Left lung (tissue), 14 donors: ENCODE measurements at places on chromosomes 13 and 19. TPM values are rescaled to one million over a fixed set of nuclear protein-coding genes. Genes with fewer than 3 reads are reported as not detected.
A peak's percentile ranks its signal among the peaks of the same experiment; 100 is the strongest.

ZNF841 gene
- polyA plus RNA-seq: 30.8 TPM

DNA sequence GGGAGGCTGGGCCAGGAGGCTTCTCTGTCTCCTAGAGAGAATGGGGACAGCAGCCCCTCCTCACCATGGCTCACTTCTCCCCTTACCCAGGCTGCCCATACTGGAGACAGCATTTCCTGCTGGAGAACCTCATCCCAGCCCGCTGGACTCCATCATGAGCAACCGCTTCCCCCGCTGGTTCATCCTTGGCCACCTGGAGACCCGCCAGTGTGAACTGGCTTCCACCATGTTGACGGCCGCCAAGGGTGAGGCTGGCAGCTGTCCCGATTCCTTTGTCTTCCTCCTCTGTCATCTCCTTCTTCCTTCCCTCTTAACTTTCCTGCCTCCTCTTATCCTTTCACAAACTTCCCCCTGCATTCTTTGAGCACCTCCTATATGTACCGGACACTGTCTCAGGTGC lies 28.0 kb downstream of the ZSWIM4 start:
- no peak for DNase-seq
- H3K4me3 ChIP-seq: no peak overlapping the region
- no peaks in the 10 kb centered on the region for H3K4me1 ChIP-seq
- no peaks in the 10 kb centered on the region for H3K27me3 ChIP-seq
- no peak overlapping the region for H3K27ac ChIP-seq

DNA sequence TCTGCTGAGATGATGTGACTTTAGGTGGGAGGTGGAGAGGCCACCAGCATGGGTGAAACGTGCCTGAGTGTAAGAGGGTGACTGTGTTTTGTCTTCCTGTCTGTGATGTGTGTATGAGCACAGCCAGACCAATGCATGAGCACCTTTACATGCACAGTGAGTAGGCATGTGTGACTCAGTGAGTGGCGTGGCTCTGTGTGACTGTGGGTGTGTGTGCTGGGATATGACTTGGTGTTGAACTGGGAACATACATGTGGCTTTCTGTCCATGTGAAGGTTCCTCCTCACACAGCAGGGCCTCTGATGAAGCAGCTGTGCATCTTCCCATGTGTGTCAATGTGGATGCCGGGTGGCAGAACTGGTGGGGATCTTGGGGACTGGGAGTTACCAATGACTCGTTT lies 19.9 kb upstream of the LGALS13 start:
- no peak overlapping the region for H3K27ac ChIP-seq
- H3K27me3 ChIP-seq: peaks cover 3% of the 10 kb centered on the region
- no peaks in the 10 kb centered on the region for H3K36me3 ChIP-seq
- H3K4me1 ChIP-seq: no peaks in the 10 kb centered on the region
- DNase-seq: no peak
- no peak overlapping the region for H3K4me3 ChIP-seq

- H3K27ac ChIP-seq: no peak overlapping the region
- H3K36me3 ChIP-seq: no peaks in the 10 kb centered on the region
- no peaks in the 10 kb centered on the region for H3K27me3 ChIP-seq
- DNase-seq: no peak
- H3K4me3 ChIP-seq: no peak overlapping the region
These were observed 2.9 kb downstream of the FXYD5 start for GRCh38 chr19:35157431-35157830.

CGB5 gene
- polyA plus RNA-seq: not detected

- peaks cover 31% of the 10 kb centered on the region for H3K36me3 ChIP-seq
- DNase-seq: peak; percentile 100
- peaks cover 54% of the 10 kb centered on the region for H3K4me1 ChIP-seq
- peak within 1 kb of the TSS; percentile 99 for H3K27ac ChIP-seq
- H3K4me3 ChIP-seq: peak within 1 kb of the TSS; percentile 92
- H3K27me3 ChIP-seq: no peaks in the 10 kb centered on the region
These were observed at the start of gene INTS6 for GRCh38 chr13:51452361-51453206. TSS of gene INTS6 (minus strand) at chr13:51453036. CDS start at chr13:51452525, 511 bp downstream.
